NCI-H1105 (cell line): ENCODE measurements at places on chromosomes 4 and X.

DNA sequence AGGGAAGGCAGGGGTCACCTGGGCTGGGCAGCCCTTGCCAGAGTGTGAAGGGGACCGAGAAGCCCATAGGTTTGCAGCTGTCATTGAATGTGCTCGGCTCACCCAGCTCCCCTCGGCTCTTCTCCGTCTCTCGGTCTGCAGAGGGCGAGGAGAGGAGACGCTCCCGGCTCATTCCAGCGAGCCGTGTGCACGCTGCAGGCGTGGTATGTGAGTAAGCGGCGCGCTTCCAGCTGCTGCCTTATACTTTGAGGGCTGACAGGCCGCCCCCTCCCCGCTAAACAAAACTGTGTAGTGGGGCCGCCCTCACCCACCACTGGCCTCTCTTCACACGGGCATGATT is 23.0 kb upstream of the BCORL1 start:
- DNase-seq = no peak

DNA sequence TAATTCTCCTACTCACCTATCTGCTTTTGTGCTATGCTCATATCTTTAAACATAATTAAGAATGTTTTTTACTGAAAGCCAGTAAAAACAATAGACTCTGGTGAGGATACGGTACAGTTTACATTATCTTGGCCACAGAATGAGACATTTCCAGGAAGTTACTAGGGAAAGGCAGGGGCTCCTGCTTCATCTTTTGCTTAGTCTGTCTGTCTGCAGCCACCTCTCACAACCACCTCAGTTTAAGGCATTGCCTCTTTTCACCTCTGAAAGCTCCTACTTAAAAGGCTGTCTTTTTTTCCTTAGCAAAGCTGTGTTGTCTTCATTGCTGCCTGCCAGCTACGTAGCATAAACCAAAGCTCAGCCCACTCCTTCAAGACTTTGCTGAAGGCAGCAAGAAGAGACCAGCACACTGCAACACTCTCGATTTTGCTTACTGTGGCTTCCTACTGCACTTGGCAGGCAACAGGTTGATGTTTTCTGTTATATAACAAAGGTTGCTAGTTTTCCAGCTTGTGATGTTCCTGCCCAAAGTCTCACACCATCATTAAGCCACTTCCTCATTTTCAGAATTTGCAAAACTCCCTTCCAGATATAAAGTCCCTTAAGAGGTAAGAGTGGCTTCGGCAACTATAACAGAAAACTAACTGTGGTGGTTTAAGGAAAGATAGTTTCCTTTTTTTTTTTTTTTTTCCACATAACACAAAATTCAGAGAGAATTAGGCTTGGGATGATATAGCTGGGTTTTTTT is 432.9 kb downstream of the GRXCR1 start:
- DNase-seq = no peak

DNA sequence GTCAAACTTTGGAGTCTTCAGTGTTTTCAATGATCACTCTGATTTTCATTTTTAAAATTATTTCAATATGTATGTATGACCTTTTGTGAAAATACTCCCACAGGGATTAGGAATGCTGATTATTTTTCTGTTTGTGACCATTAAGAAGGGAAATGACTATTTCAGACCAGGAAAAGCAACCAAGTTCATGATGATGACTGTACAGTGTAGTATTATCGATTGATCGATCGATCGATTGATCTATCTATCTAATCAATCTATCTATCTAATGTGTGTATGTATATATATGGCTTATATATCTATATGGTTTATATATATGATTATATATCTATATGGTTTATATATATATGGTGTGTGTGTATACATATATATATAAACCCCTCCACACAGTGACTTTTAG is 131.5 kb upstream of the VEGFC start:
- DNase-seq = no peak

DNA sequence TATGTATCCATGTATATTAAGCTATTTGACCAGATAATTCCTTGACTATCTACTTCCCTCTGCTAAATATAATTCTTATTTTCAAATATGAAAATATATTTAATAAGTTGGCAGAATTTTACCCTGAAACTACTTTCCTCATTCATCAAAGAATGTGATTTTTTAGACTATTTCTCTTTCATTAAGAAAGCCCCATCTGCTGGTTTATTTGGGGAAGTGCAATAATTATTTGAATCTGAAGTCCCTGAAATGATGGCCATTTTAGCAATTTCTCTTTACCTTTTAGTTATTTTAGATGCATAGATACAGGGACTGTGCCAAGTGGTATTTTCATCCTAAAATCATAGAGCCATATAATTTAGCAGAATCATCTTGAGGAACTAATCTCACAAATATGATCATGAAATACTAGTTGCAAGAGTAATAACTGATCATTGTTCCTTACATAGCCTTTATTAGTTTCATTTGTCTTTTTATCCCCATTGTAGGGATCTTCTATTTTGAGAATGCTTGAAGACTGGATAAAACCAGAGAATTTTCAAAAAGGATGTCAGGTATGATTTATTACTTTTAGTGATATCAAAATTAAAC is 39.0 kb downstream of the ENPEP start:
- no peak for DNase-seq

- DNase-seq = no peak
Observed at GRCh38 chr4:140061659-140062289, 92.2 kb downstream of the MAML3 start.
